Fibroblast of lung (primary cell): ENCODE measurements at places on chromosomes 4 and X.

GRCh38 chr4:169032194-169032593 is 22.1 kb upstream of the CBR4 start:
- DNase-seq, result no peak

DNA sequence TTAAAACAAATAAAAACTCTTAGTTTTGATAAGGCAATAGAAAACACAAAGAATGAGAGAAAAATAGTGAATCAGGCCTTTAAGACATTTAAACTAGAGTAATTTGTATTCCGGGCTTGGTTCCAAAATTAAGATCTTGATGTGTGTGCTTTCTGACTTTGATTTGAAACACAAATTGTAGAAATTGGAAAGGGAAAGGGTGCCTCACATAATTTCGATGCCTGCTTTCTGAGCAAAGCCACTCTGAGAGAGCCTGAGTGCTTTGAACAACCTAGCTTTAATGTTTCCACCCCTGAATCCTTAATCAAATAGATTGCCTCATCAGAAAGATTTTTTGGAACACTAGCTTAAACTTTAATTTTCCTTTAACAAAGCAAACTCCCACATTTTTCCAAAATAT is 666.8 kb downstream of the PCDH18 start:
- DNase-seq, result peak; percentile 8

DNA sequence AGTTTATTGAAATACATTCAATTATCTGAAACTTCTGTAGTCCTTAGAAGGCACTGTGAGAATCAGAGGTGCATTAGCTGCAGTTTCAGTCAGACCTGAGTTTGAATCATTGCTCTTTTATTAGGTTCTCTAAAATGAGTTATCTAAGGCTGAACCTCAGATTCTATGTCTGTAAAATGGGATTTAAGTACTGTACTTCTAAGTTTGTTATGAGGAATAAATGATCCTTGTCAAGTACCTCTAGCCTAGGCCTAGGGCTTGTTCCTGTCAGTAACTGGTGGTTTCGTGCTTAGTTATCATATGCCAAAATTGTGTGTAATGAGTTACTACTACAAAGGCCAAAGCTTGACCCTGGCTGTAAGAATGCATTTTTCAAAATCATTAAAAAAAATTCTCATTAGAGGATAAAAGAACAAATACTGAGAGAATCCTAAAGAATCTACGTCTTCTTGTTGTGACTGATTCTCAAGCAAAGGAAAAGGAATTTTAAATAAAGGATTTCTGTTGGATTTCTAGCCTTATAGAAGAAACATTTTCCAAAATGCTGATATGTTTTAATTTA is 65.8 kb downstream of the SLIT2 start:
- DNase-seq, result peak; percentile 32

- peak; percentile 73 for DNase-seq
These were observed 2.5 kb downstream of the CXorf38 start for GRCh38 chrX:40644821-40645358.

GRCh38 chrX:116272322-116272721 is 101.8 kb downstream of the AGTR2 start:
- DNase-seq, result peak; percentile 88

GRCh38 chr4:52907510-52907909 is 45.4 kb downstream of the RASL11B start:
- DNase-seq, result no peak

GRCh38 chrX:139945075-139945474 is 12.2 kb upstream of the ATP11C start:
- DNase-seq, result no peak

- DNase-seq, result no peak
These were observed 295.3 kb upstream of the CTSO start for GRCh38 chr4:156248917-156249316.

- peak; percentile 3 for DNase-seq
These were observed 66.4 kb downstream of the DIPK2B start for GRCh38 chrX:45134315-45134731.

DNA sequence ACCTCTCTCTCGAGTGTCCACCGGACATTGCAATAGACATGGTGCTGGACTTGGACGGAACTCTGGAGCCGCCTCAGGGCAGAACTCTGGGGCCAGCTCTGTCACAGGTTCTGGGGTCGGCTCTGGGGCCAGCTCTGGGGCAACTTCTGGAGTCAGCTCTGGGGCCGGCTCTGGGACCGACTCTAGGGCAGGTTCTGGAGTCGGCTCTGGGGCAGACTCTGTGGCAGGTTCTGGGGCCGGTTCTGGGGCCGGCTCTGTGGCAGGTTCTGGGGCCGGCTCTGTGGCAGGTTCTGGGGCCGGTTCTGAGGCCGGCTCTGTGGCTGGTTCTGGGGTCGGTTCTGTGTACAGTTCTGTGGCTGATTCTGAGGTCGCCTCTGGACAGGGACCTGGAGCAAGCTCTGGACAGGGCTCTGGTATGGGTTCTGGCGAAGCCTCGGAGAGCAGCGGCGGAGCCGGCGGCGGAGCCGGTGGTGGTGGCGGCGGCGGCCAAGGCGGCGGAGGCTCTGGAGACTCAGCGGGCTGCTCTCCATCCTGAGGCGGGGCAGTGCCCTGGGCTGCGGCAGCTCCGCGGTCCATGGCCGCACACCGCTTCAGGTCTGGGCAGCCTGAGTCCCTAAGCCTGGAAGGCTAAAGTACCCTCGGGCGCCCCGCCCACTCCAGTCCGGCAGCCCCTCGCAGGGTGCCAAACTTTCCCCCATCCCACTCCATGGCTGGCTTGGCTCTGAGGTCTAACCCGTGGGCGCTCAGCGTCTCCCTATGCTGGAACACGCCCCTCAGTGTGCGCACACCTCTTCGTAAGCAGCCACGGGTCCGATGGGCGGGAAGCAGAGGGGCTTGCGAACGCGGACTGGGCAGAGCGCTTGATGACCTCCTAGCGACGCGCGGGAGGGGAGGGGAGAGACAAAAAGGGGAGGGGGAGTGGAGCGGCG is at the start of gene DGKK:
Gene DGKK, minus strand, starts transcription at position 723 of the 929 bp plus-strand sequence. Its CDS starts 147 bp downstream, at position 576.
- no peak for DNase-seq

- no peak for DNase-seq
These were observed 584 bp upstream of the TMEM165 start for GRCh38 chr4:55395218-55395528.

DNA sequence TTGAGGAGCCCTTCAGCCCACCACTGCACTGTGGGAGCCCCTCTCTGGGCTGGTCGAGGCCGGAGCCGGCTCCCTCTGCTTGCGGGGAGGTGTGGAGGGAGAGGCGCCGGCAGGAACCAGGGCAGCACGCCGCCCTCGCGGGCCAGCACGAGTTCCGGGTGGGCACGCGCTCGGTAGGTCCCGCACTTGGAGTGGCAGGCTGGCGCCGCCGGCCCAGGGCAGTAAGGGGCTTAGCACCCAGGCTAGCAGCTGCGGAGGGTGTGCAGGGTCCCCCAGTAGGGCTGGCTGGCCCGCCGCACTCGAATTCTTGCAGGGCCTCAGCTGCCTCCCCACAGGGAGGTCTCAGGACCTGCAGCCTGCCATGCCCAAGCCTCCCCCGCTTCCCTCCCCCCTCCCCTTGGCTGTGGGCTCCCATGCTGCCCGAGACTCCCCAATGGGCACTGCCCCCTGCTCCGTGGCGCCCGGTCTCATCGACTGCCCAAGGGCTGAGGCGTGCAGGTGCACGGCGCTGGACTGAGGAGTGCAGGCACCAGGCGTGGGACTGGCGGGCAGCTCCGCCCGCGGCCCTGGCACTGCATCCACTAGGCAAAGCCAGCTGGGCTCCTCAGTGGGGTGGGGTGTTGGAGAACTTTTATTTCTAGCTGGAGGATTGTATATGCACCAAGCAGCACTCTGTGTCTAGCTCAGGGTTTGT is 127.5 kb downstream of the DCK start:
- DNase-seq, result no peak

DNA sequence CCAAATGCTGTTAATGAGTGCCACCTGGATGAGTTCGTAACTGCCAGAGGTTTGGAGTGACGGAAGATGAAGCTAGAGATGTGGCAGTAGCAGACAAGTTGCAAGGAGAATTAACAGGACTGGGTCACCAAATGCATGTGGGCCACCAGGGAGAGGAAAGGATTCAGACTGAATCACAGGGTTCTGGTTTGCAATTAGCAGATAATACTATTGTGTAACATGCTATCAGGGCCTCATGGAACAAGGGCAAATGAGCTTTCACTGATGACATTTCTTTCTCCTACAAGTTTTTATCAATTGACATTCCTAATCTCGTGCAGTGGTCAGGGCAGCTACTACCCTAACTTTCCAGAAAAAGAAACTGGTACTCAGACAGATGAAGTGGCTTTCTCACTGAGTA is 21.4 kb downstream of the GAB3 start:
- DNase-seq, result no peak

DNA sequence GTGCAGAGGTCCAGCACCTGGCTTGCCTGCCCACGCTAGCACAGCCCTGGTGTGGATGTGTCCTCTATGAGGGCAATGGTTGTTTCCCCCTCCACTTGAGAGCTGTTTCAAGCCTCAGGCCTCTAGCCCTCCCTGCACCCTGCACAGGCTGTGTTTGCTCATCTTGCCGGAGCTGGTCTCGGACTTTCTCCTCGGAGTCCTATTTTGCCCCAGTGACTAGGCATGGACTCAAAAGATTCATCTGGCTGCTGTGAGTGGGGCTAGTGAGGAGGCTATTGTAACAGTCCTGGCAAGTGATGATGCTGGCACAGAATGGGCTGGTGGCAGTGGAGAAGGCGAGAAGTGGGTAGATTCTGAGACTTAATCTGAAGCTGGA is 5.8 kb downstream of the FOXP3 start:
- DNase-seq, result no peak

- peak; percentile 96 for DNase-seq
These were observed 422.6 kb upstream of the DIPK2B start for GRCh38 chrX:45623266-45623665.

GRCh38 chr4:185534866-185535611 is at the start of gene PDLIM3:
Gene PDLIM3, minus strand, starts transcription at chr4:185535507. Its CDS starts 73 bp downstream, at chr4:185535434.
- DNase-seq, result no peak

DNA sequence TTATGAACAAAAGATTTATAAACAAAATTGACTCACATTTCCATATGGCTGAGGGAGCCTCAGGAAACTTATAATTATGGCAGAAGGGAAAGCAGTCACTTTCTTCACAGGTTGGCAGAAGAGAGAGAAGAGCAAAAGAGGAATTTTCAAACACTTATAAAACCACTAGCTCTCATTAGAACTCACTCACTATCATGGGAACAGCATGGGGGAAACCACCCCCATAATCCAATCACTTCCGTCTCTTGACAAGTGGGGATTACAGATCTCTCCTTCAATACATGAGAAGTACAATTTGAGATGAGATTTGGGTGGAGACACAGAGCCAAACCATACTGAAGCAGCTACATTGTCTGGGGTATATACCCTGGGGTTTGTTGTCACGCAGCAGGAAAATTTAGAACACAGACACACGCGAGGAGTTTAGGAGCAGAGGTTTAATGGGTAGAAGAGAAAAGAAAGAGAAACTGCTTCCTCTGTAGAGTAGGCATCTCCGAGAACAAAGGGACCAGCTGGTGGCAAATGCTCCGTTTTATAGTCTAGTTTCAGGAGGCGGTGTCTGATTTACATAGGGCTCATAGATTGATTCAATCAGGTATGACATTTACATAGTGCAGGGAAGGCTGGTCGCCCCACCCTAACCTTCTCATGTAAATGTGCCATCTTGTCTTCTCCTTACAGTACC is 2277.7 kb upstream of the AGA start:
- no peak for DNase-seq
